ENCODE measurements at places on chromosomes 7 and 10.

DNA sequence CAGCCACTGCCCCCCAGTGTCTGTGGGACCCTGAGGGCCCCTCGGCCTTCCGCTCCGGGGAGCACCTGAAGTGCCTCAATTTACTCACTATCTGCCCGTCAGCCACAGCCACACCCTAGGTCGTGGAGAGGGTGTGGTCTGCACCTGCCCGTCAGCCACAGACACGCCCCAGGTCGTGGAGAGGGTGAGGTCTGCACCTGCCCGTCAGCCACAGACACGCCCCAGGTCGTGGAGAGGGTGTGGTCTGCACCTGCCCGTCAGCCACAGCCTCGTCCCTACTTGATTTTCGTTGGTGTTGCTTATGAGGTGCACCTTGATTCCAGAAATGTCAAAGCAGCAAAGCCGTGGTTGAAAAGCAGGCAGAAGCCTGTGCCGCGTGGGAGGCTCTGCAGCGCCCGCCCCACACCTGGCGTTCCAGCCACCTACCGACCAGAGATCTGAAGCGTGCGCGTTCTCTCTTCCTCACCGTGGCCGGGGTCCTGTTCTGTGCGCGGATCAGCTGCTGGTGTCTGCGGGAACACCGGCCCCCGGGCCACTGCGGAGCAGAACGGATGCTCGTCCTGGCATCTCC is 101.6 kb downstream of the DYNC2I1 start:
- no peak for DNase-seq

- no peak for DNase-seq
These were observed 8.0 kb downstream of the UNCX start for GRCh38 chr7:1240517-1241257.

GRCh38 chr7:155851892-155852291 is 39.6 kb upstream of the SHH start:
- no peak for DNase-seq

DNA sequence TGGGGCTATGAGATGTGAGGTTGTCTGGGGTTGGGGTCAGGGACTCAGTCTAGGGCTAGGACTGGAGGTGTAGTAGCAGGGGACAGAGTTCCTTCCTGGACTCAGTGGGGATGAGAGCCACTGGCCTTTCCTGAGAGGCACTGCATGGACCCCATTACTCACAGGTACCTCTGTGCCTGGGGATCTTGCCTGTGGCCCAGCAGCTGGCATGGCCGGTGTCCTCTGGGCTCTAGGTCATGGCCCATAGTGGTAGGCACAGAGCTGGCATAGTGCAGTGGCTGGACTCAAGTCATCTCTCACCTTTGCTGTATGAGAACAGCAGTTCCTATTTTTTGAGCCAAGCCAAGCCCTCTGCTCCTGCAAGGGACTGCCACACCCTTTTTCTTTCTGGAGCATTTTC is 51.9 kb downstream of the NEURL1 start:
- DNase-seq: no peak

DNA sequence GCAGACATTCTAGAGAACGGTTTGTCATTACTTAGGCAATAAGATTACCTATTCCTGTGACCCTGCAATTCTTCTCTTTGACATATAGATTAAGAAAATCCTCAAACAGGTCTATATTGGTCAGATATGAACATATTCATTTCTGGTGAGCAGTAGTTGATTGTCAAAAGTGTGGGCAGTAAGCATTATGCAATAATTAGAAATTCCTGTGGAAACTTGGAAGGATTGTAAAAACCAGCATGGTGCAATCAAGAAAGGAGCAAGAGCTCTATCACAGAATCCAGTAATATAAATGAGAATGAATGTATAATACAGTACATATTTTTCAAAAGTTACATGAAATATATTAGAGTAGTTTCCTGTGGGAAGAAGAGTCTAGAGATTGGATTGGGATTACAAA is 406.5 kb downstream of the SUGCT start:
- no peak for DNase-seq
